ENCODE measurements at places on chromosomes 12 and 14.
A peak's percentile ranks its signal among the peaks of the same experiment; 100 is the strongest.

DNA sequence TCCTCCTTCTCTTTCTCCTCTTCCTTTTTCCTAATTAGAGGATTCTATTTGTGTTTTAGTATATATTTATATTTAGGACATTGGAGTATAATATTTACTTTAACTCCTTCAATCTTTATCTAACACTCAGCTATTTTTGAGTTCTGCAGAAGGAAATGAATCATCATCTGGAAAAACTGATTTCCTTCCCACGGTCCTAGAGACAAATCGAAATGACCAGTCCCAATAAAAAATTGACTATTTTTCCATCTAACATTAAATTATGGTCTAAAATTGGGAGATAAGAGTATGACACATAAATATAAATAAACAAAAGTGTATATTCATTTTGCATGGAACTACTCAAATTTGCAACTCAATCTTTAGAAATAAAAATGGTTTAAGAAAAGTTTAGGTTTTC, 167.4 kb downstream of the TMTC3 start:
- peak; percentile 43 for DNase-seq

DNA sequence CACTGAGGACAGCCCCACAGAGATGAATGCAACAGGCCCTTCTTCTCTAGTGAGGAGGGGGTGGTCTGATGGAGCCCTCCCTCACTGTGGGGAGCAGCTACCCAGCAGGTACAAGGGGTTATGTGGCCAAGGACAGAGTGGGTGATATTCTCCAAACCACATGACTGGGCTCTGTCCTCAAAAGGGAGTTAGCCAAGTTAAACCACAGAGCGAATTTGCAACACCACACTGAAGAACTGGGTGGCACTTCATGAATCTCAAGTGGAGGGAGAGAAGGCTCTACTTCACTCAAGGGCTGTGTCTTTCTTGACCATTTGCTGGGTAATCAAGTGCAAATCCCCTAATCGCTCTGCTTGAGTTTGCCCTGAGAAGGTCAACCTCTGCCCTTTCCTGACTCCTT, 12.5 kb downstream of the GPR68 start:
- DNase-seq = no peak

GRCh38 chr12:31899109-31899508, 60.1 kb upstream of the RESF1 start:
- no peak for DNase-seq

- DNase-seq = no peak
These were observed 834 bp downstream of the ARHGEF25 start for GRCh38 chr12:57611827-57612710.

DNA sequence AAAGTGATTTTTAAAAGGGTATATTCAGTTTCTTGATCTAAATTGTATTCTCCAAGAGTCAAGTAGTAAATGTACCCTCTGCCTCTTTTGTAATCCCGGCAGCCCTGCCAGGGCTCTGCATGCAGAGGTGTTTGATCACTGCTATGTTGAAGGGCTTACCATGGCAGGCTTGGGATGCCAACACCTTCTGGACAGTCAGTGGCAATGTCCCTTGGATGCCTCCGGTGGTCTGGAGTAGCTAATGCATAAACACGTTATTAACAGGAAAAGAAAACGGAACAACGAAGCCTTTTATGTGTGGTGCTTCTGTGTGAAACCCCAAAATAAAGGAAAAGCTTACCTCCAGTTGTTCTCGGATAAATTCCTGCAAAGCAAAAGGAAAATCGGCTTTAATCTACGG, 19.9 kb downstream of the EIF2B2 start:
- DNase-seq = no peak

Measured in HS-27A (cell line).